Foreskin keratinocyte (primary cell): ENCODE measurements at places on chromosomes 6 and 20.

DNA sequence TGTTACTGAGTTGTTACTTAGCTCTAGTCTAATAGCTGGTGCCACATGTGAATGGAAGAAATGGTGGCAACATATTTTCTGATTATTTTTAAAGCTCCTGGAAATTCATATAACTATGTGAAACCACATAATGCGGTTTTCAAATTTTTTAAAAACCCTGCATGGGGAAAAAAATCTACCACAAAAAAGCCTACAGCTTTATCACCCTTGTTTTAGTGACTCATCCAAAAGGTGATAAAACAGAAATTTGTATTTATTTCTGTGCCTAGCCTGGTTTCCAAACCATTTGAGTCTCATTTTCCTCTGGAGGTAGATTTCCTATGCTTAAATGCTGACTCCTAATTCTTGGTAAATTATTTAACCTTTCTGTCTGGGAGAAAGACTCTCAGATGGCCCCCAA is 5.4 kb upstream of the FBXO30 start:
- no peak for DNase-seq

DNA sequence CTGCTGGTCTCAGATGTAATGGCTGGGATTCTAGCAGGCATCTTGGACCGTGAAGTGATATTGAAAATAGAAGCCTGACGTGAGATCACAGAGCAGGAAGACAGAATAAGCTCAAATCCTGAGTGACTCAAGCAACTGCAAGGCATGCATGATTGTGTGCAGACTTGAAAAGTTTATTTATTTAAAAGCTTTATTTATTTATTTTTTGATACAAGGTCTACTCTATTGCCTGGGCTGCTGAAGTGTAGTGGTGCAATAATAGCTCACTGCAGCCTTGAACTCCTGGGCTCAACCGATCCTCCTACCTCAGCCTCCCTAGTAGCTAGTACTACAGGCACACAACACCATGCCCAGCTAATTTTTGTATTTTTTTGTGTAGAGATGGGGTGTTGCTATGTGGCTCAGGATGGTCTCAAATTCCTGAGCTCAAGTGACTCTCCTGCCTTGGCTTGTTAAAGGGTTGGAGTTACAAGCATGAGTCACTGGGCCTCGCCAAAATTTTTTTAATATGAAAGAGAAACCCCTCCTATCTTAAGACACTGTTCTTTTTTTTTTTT is 40.1 kb upstream of the RNF144B start:
- peak; percentile 97 for DNase-seq

- DNase-seq = no peak
Measured at GRCh38 chr6:76810286-76810685, 653.0 kb downstream of the HTR1B start.

DNA sequence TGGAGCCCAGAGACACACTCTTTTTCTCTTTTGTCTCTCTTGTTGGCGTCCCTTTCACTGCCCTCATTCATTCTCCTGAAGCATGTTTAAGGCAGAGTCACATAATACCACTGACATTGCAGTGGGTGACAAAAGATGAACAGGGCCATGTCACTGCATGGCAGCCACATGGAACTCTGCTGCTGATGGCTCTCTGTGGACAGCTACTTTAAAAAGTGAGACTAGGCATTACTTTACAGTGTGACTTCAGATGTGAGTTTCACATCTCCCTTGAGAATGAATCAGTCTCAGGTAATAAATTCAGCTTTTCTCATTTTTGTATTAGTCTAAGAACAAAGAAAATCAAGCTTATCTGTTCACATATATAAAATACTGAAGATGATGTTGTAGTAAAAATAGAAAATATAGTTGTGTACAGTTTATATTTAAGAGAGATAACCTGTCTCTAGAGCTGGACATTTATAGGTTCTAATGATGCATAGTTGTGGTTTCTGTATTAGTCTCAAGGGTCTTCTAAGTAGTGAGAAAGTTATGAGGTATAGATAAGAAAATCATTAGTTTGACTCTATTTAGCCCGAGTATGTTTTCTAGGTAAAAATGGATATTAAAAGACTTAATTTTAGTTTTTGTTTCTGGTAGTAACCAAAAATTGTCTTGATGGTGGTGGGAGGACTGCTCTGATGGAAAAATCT is 6.1 kb downstream of the MRS2 start:
- DNase-seq = no peak

DNA sequence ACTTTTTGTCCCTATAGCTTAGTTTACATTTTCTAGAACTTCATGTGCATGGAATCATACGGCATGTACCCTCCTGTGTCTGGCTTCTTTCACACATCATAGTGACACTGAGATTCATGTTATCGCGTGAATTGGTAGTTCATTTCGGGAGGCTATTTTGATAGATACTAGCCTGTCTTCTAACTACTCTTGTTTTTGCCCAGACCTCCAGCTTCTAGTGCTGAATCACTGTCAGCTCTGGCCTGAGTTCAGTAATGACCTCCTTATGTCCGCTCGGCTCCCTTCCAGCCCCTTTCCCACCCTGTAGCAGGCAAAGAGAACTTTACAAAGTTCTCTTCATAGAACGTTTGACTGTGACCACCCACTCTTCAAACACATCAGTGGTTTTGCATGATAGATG is 14.1 kb downstream of the MYBL2 start:
- DNase-seq = no peak

GRCh38 chr20:22207280-22207679 is 377.1 kb downstream of the FOXA2 start:
- no peak for DNase-seq

- DNase-seq = no peak
Measured at GRCh38 chr6:42104095-42104803, 38.2 kb downstream of the C6orf132 start.

DNA sequence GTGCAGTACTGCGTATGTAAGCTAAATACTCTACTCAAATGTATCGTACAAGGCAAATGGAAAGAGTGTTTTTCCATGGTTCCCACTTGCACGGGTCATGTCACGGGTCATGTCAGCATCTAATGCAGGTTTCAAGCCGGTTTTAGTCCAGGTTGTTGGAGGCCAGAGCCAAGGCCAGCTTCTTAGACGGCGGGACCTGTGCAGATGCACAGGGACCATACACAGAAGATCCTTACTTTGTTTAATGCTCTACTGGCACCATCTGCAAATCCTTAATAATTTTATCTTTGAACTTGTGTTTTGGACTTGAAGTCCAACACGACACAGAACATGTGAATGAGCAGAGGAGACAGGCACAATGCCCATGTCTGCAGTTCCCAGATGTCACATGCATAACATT is 42.7 kb downstream of the SOD2 start:
- DNase-seq = no peak

- no peak for DNase-seq
Measured at GRCh38 chr20:56343861-56344381, 14.9 kb upstream of the FAM210B start.

DNA sequence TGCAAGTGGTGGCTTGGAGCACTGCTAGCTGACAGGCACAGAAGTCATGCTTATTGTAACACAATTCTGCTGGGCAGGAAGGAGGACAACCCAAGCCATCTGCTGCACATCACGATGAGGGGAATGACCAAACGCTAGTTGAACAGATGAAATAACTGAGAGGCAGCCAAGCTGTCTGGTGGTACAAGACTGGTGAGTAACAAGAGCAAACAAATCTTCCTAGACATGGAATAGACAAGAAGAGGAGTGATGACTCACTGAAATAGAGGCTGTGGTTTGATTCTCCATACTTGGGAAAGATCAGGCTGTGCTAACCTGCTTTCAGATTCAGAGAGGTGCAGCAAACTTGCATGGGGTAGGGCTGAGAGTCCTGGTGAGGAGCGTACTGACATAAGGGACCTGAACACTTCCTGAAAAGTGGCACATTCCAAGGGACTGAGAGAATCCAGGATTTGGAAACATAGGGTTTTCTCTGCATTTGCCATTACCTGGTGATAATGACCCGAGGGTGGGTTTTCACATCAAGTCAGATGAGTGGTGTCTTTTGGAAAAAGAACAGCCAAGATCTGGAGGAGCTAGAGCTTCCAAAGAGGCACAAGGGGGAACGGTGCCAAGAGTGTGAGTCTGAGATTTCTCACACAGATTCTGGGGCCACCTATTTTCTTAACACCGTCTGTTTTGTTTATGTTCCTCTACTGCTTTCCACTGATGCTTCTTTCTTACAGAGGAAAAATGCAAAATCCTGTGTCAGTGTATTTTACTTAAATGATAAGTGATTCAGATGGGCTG is 60.0 kb downstream of the PRL start:
- DNase-seq = peak; percentile 99
